ENCODE measurements at places on chromosomes 5 and 9.

GRCh38 chr5:138029944-138030343 lies 2.9 kb downstream of the FAM13B start:
- no peak for DNase-seq

DNA sequence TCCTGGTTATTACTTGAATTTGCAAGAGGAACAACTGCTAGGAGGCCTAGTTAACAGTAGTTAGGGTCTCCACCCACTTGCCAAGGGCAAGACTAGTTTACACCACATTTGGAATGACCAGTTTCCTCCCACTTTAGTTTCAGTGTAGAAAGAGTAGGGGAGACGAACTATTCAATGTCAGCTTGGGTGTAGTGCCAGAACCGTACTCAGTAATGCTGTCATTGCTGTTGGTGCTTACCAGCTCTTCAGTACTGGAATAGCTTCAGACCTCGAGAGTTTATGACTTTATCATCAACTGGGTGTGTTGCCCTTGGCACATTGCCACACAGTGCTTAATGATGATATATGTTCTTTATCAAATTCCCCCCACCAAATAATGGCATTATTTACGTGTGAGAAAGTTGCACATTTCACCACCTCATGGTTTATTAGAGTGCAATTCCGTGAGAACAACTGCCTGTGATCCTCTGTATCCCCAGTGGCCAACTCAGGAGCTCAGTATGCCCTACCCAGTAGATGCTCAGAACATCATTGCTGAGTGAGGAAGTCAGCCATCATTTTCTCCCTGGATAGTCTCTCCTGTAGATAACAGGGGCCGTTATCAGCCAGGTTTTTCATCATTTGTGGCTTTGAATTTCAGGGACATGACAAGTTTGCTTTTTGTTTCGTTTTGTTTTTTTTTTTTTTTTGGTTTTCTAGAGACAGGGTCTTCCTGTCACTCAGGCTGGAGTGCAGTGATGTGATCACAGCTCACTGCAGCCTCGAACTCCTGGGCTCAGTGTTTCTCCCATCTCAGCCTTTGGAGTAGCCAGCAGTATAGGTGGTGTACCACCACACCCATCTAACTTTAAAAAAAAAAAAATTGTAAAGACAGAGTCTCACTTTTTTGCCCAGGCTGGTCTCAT lies 67.3 kb downstream of the DOCK8 start:
- no peak for DNase-seq

DNA sequence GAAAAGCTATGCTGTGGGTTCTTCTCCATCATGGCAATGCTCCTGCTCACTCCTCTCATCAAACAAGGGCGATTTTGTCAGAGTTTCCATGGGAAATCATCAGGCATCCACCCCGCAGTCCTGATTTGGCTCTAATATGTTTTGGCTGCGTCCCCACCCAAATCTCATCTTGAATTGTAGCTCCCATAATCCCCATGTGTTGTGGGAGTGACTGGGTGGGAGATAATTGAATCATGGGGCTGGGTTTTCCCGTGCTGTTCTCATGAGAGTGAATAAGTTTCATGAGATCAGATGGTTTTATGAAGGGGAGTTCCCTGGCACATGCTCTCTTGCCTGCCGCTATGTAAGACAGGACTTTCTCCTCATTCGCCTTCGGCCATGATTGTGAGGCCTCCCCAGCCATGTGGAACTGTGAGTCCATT lies 163.8 kb downstream of the GADD45G start:
- DNase-seq, result no peak

DNA sequence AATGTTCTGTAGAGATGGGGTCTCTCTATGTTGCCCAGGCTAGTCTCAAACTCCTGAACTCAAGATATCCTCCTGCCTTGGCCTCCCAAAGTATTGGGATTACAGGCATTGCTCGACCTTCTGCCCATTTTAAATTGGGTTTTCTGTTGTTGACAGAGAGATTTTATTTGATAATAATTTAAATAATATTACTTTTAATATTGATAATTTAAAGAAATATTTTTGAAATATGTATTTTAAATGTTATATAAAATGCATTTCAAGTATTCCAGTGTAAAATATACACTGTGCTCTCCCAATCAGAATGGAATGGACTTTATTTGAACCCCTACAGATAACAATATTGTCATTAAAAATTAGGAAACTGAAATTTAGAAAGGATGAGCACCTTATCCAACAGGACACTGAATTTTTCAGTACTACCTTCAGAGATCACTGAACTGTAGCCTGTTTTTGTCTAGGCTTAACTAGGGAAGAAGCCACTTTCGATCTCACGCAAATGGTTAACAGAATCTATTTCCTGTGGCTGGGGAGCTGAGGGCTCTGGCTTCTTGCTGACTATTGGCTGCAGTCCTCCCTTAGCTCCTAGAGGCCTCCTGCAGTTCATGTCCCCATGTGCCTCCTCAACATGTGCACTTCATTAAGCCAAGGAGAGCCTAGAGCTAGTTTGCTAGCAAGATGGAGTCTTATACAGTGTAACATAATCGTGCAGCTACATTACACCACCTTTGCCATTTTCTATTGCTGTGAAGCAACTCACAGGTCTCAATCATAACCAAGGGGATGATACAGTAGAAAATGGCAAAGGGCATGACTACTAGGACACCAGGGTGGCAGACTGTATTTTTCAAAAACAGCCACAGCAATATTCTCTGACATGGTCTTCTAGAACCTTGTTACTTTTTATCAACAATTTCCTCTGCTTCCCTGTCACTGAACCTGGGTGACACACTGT lies 150.0 kb downstream of the CDC42SE2 start:
- DNase-seq, result no peak

DNA sequence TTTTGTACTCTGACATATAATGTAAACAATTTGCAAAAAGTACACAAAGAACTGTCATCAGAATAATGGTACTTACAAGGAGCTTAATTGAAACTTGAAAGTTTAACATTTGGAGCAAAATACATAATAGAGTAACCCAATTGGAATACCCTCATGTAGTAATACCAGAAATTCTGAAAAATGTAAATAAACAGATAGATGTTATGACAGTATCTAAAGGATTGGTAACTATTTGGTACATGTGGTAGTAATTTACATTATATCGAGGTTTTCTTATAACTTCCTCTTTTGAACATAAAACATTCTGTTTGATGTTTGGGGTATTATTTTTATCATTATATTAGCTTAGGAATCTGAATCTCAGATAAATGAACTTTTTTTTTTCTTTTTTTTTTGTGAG lies 211.7 kb upstream of the ELL2 start:
- DNase-seq, result no peak

DNA sequence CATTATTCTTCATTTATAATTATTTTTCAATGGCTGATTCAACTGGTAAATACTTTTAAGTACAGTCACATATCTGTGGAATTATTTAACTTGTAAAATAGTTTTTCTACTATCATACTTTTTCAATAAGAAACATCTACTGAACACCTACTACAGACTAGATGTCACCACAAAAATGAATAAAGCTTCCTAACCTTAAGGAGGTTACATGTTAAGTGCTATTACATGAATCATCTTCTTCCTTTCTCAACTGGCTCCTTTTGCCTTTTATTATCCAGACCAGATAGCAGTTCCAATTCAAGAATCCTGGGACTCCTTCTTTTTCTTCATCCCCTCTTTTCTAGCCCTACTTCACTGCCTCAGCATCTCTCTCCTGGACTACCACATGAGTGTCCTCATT lies 4.7 kb downstream of the PGGT1B start:
- no peak for DNase-seq

- DNase-seq, result no peak
Measured at GRCh38 chr5:78515670-78516069, 132.9 kb downstream of the LHFPL2 start.

- DNase-seq, result no peak
Measured at GRCh38 chr5:176812269-176813259, 2.2 kb downstream of the UNC5A start.

DNA sequence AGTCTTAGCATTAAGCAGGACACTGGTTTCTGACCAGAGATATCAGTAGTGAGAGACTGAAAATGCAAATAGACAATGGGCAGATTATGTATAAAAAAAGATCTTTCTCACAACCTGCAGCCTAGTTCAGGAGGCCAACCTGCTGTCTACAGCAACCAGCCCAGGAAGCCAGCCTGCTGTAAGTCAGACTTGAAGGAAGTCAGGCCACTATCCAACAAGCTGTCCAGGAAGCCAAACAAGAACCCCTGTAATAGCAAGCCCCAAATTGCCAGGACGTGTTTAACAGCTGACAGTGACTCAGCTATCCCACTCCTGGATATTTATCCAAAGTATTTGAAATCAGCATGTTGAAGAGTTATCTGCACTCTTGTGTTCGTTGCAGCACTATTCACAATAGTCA lies 121.8 kb upstream of the SPIN1 start:
- DNase-seq, result no peak

GRCh38 chr5:93299681-93300308 lies 281.2 kb downstream of the NR2F1-AS1 start:
- DNase-seq, result no peak

Data from stimulated activated CD8-positive, alpha-beta memory T cell treated with anti-CD3 and anti-CD28 coated beads, Interleukin-2, amount 100 ng/mL, for 1 hour (primary cell).